SW480 (cell line): ENCODE measurements at places on chromosomes 16 and 17.
A peak's percentile ranks its signal among the peaks of the same experiment; 100 is the strongest.

- DNase-seq = no peak
These were observed 160.4 kb downstream of the GSG1L start for GRCh38 chr16:27903046-27903655.

- no peak for DNase-seq
These were observed 15.8 kb downstream of the TRAP1 start for GRCh38 chr16:3701531-3701930.

DNA sequence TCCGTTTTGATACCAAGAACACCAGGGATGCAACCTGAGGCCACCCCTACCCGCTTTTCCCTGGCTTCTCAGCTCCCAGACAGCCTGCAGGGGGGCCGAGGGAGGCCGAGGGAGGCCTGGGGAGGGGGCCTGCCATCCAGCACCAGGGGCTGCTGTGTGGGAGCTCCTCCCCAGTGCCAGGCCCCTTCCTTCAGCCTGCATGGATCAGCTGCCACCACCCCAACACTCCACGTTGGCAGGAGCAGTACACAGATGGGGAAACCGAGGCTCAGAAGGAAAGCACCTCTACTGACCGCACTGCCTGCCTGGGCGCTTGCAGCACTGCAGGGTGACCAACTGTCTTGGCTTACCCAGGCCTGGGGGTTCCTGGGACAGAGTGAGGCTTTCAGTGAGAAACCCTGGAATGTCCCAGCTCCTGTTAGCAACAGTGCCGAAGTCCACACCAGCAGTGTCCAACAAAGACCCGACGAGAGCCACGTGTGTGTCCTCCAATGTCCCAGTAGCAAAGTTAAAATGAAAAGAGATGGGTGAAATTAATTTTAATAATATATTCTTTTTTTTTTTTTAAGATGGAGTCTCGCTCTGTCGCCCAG is 5.3 kb upstream of the OSGIN1 start:
- DNase-seq = no peak

- DNase-seq = no peak
These were observed 5.8 kb downstream of the CACNA1H start for GRCh38 chr16:1158456-1159324.

- DNase-seq = no peak
These were observed 11.7 kb downstream of the CCDC57 start for GRCh38 chr17:82200743-82201497.

- no peak for DNase-seq
These were observed 398.5 kb downstream of the HAPSTR1 start for GRCh38 chr16:9489835-9490467.

GRCh38 chr17:42623732-42624596 is 14.5 kb downstream of the TUBG1 start:
- DNase-seq = peak; percentile 85

DNA sequence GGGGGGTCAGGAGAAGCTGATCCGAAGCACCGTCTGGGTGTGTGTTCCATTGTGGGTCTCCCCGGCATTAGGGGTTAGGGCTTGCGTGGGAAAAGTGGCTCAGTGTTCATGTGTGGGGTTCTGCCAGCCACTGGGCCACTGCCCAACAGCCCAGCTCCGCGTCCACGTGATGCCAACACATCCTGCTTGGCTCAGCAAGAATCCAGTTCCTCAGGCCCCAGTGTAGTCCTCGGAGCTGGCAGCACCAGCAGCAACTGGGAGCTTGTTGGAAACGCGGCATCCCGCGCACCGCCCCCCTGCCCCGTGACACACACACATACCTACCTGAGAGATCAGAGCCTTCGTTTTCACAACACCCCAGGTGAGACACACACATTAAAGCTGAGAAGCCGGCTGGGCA is 18.9 kb downstream of the LGALS9 start:
- DNase-seq = no peak

- DNase-seq = no peak
These were observed 31.0 kb downstream of the RAB11FIP4 start for GRCh38 chr17:31422443-31422842.

DNA sequence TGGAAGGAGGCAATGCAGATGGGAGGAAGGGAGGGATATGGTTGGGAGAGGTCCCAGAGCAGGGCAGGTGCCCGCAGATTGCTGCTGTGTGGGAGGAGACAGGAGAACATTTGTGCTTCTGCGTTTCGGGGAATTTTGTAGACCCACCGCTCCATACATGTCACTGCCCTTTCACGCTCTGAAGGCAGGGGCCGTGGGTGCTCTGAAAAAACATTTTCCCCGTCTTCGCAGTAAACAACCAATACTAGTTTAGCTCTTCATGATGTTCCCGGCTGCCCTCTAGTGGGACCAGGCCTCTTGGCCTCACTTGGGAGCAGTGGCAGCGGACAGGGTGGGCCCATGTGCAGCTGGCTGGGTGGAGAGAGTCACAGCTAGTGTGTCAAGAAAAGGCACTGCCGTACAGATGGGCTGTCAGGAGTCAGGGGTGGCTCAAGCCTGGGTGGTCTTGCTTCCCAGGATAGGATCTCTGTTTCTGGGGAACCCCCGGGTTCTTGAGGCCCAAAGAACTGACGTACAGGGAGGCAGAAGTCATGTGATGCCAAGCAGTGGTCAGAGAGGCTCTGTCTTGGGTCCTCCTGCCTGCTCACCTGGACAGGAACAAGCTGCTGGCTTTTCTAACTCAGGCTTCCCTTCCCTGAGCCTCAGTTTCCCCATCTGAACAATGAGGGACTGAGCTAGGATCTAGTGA is 46.5 kb upstream of the CPNE2 start:
- peak; percentile 11 for DNase-seq

GRCh38 chr16:53714205-53715022 is 10.5 kb downstream of the FTO start:
- DNase-seq = no peak
